Right lobe of liver (tissue), 6 donors: ENCODE measurements at places on chromosomes 4 and X.
A peak's percentile ranks its signal among the peaks of the same experiment; 100 is the strongest.

- peak; percentile 72 for DNase-seq
Observed at GRCh38 chr4:184382189-184382846, 92.0 kb downstream of the IRF2 start.

DNA sequence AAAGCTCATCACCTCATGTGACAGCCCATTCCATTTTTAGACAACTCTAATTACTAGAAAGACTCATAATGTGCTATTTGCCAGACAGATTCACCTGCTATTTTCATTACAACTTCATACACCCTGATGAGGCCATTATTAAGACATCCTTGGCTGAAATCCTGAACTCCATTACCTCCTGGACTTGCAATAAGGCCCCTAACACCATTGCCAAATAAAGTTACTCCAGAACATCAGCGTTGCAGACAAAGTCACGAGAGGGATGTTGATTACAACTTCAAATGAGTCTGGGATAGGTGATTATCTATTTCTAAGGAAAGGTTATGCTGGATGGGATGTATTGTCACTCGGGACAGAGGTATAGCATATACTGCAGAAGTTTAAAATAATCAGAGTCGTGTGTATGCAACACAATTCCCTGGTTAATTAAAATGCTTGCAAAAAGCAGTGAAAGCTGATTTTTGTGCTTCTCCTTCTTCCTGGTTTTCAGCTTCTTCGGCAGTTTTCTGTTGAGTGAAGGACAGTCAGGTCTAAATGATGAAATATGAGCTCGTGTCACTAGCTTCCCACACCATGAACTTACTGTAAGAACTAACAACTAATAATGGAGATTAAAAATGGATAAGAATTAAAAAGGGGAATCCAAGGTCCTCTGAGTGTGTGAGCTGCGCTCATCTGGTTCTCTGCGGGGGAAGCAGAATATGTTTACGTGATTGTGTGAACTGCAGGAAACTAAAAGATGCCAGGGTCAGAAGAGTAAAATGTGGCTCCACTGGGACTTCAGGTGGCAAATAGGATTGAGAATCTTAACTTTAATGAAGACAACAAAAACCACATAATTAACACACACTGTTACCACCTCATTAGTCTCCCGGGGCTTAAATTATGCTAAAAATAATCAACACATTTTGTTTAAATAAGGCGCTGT is 17.6 kb upstream of the SOD3 start:
- DNase-seq = no peak

- DNase-seq = no peak
Observed at GRCh38 chr4:89373394-89373793, 65.8 kb upstream of the GPRIN3 start.

GRCh38 chrX:40968180-40968579 is 117.1 kb upstream of the USP9X start:
- no peak for DNase-seq

DNA sequence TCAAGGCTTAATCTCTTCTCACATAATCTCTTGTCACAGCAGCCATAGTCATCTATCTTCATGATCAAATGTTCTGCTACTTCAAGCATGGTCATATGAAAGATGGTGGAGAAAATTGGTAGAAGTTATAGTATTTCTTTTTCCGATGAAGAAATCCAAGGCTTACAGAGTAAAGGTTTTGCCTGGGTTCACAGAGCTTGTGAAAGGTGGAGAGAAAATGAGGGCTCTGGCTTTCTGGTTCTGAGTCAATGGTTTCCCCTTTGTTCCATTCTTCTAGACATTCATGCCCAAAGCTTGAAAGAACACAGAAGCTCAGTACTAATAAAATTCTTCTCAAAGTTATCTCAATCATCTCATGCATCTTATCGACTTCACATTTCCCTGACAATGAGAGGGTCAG is 36.1 kb downstream of the CLNK start:
- no peak for DNase-seq

DNA sequence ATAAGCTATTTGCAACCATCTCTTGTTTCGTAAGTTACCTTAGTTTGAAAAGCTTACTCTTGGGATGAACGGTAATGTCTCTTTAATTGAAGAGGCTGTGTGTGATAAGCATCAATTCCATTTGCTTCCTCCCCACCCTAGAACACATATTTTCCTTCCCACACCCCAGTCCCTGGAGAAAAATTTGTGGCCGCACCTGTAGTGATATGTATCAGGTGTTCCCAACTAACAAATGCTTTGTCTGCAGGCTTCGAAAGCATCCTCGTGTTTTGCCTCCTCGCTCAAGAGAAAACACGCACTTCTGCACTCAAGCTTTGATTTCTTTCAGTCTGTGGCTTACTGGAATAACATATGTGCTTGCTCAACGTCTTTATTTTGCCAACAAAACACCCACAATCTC is 143.8 kb upstream of the OTUD4 start:
- no peak for DNase-seq

- no peak for DNase-seq
Observed at GRCh38 chrX:46716796-46717195, 42.1 kb downstream of the SLC9A7 start.

GRCh38 chr4:180465364-180465763 is 1777.8 kb upstream of the TENM3 start:
- DNase-seq = no peak

DNA sequence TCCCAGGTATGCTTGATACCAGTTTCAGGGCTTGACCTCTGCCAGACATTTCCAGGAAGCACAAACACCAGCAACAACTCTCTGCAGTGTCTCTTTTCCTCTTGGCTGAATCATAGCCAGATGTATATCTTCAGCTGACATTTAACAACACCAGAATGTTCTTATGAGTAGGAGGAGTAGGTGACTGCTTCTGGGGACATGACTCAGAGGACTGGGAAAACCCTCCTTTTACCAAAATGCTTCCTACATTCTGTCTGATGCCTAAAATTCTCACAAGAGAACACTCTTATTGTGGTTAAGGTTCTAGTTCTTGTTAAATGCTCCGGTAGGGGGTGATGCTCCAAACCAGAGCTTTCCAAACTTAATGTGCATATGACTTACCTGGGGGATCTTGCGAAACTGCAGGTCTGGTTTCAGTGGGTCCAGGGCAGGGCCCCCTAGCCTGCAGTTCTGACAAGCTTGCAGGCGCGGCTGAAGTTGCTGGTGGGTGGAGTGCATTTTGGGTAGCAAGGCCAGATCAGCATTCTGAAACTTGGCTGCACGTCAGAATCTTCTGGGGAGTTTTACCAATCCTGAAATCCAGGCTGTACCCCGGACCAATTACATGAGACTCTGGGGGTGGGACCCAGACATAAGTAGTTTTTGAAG is 329.3 kb upstream of the RPS6KA3 start:
- DNase-seq = no peak

DNA sequence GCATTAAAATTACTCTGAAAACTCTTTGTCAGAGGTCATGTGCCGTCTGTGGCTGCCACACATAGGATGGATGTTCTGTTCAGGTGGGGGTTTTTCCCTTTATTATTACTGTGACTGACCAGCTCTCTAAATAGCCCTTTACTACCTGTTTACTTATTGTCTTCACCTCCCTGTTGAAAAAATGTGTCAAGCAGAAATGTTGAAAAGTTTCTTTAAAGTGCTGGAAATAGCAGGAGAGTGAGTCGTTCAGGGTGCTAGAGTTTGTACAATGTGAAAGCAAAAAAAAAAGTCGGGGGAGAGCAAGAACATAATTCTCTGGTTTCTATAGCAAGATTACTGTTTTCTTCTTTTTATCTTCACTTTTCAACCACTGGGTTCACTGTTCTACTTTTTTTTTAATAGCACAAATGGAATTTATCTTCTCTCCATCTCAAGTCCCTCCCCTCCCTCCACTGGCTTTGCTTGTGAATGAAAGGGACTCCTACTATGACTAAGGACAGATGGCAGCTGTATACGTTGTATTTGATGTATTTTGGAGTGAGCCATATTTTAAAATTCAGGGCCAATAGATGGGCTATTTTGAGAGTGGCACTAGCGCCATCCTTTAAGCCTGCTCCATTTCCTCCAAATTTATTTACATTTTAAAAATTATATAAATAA is 33.3 kb downstream of the ARX start:
- DNase-seq = no peak

GRCh38 chrX:149275836-149276235 is 229.3 kb downstream of the IDS start:
- no peak for DNase-seq

- DNase-seq = no peak
Observed at GRCh38 chrX:124209792-124210576, 122.5 kb upstream of the TEX13D start.

GRCh38 chr4:81609844-81610243 is 138.1 kb upstream of the RASGEF1B start:
- DNase-seq = no peak
